ENCODE measurements at places on chromosomes 7 and 10.

DNA sequence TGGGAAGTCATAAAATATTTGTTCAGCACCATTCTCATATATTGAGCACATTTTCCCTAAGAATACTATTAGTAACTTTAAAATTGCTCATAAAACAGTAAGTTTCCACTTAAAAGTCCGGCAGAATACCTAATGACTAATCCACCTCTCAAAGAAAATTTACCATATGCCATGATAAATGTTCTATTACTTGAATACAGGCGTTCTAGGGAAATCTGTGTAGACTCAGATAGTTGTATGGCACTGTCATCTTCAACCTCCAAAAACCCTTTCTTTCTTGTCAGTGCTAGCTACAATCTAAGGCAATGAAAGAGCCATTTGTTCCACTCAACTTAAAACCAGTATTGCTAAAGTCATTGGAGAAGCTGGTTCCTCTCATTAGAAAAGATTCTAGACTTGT is 7.3 kb downstream of the GPR37 start:
- no peak for DNase-seq

DNA sequence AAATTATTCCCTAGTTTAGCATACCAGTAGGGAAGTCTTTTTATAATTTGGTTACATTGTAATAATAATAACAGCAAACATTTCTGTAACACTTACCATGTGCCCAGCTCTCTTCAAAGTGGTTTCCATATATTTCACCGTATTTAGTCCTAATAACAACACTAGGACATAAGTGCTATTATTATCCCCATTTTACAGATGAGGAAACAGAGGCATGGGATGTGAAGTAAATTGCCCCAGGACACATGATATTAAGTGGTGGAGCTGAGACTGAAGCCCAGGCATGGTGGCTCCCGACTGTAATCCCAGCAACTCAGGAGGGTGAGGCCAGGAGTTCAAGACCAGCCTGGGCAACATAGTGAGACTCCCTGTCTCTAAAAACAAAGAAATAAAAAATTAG is 5.1 kb downstream of the PHYH start:
- DNase-seq, result no peak

DNA sequence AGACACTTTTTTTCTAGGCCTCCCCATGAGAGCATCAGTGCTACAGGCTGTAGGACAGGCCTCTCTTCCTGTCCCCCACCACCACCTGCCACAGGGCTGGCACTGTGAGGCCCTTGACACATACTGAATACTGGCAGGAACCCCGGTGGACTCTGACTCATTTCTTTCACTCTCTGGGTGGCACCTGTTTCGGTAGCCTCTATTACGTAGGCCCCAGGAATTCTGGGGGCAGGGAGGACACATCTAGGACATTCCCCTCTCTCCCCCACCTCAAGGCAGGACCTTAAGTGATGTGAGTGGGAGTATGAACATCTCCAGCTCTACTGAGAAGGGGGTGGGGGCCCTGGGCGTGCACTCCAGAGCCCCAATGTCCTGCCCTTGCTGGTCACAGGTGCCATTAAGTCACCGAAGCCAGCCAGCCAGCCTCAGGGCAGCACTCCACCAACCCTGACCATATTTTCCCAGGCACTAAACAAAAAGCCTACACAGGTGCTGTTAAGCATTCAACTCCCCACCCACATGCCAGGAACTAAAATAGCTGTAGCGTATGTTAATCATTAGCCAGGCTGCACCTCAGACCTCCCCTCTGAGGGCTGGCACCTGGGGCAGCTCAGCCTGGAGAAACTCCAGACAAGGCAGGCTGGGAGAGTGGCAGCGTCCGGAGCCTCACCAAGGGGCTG is 8.9 kb downstream of the ANXA11 start:
- DNase-seq, result peak; percentile 32

- no peak for DNase-seq
Measured at GRCh38 chr7:132757783-132758182, 181.5 kb upstream of the PLXNA4 start.

GRCh38 chr10:14478604-14479003 is 147.9 kb upstream of the FRMD4A start:
- no peak for DNase-seq

- DNase-seq, result no peak
Measured at GRCh38 chr7:107638594-107638993, 22.0 kb upstream of the SLC26A4 start.

DNA sequence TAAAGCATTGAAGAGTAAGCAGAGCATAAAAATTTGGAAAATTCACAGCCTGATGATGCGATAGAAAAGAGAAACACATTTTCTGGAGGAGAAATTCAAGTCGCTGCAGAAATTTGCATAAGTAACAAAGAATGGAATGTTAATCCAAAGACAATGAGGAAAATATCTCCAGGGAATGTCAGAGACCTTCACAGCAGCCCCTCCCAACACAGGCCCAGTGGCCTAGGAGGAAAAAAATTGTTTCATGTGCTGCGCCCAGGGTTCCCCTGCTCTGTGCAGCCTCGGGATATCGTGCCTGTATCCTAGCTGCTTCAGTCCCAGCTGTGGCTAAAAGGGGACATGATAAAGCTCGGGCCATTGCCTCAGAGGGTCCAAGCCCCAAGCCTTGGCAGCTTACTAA is 206.8 kb downstream of the TPK1 start:
- no peak for DNase-seq

DNA sequence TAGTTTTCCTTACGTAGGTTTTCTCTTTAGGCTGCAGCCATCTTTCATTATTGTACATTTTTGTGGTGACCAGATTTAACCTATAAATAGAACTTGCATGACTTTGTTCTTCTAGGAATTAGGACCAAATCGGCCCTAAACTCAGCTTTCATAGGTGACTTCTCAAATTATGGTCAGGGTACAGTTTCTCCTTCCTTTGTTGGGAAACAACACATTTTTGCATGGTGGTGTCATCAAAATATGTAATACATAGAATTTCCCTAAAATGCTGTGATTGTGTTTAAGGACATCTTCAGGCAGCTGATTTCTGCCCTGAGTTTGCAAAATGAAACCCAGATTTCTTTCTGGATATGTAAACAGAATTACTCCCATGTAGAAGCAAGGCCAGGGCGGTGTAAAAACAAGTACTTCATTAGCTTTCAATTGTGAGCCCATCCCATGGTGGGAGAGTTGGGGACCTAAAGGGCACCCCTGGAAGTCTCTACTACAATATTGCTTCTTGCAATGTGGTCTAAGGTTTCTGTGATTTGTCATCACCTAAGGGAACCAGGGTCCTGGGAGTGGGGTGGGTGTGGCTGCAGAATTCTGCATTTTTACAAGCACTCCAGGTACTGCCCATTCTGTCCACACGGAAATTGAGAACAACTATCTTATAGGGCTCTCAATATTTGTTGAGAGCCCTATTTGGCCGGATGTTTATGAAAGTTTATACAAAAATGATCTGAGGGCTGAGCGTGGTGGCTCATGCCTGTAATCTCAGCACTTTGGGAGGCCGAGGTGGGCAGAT is 121.0 kb upstream of the FAM171A1 start:
- no peak for DNase-seq

DNA sequence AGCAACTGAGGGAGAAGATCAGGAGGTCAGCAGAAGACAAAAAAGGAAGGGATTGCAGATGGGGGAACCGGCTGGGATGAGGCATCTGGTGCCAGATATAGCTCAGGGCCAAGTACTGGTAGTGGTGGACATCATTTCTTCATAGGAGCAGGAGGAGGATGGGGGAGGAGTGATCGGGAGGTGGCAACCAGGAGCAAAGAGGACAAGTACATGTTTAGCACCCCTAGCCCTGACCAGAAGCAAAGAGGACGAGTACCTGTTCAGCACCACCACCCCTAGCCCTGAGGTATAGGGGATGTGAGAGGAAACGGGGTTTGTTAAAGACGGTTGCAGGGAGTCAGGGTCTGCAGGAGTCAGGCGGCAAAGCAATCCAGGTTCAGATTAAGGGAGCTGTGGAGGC is 84.5 kb upstream of the NPS start:
- DNase-seq, result no peak

DNA sequence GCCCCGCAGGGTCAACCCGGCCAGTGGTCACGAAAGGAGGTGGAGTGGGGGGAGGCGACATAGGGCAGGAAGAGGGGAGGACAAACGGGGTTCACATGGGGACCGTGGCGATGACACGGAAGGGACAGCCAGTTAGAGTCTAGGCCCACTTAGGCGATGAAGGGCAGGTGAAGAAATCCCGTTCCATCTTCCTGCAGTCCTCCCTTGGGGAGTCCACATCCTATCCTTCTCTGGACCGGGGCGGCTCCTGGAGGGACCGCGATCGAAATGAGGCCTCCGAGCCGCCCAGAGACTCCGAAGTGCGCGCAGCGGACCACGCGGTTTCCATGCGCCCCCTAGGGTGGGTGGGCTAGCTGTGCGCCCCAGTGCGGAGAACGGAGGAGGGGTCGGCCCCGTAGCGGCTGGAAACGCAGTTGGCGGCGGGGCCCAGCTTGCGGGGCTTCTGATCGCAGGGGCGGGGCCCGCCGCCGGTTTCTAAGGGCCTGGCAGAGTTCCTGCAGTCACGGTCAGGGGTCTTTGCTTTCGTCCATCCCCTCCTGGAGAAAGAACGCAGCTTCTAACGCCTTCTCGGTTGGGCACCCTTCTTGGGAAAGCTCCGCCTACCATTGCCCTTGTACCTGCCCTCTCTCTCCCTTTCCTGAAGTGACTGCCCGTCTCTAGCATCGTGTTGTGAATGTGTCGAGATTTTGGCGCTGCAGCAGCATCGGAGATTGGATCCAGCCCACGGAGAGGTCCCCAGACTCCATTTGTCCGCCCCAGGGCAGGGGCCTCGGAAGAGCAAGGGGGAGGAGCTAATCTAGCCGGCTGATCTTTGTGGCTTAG is 17.9 kb upstream of the TMEM225B start:
- no peak for DNase-seq

DNA sequence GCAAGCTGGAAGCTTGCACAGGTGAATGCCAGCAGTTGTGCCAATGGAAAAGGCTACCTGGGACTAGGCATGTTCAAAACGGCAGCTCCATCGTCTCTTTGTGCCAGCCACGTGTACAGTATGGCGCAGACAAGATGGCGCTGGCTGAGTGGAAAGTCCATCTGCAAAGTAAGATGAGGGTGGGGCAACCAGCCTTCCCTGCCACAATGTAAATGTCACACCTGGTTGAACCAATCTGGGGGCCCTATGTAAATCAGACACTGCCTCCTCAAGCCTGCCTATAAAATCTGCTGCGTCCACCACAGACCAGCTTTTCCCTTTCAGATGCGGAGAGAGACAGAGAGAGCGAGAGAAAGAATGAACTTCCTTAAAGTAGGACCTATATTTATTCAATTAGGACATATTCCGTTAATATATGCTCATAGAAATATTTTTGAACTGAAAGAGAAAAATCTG is 18.5 kb upstream of the C7orf33 start:
- DNase-seq, result no peak

GRCh38 chr7:7553386-7553785 is 13.3 kb upstream of the MIOS start:
- no peak for DNase-seq

DNA sequence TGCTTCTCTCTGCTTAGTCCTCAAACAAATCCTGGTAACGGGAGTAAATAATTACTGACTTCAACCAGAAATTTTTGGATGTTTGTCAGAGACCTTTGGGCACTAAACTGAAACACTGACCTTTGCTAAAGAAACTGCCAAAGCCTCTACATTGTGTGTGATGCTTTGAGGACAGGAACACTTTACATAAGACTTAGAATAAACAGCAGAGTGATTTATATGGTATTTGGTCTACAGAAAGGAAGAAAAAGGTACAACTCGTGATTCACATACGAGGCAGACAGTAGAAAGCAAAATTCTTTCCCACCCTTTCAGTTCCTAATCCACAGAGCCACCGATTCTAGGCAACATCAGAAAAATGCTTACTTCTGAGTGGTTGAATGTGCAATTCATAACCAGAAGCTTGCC is 59.8 kb downstream of the SLC16A12 start:
- DNase-seq, result no peak

DNA sequence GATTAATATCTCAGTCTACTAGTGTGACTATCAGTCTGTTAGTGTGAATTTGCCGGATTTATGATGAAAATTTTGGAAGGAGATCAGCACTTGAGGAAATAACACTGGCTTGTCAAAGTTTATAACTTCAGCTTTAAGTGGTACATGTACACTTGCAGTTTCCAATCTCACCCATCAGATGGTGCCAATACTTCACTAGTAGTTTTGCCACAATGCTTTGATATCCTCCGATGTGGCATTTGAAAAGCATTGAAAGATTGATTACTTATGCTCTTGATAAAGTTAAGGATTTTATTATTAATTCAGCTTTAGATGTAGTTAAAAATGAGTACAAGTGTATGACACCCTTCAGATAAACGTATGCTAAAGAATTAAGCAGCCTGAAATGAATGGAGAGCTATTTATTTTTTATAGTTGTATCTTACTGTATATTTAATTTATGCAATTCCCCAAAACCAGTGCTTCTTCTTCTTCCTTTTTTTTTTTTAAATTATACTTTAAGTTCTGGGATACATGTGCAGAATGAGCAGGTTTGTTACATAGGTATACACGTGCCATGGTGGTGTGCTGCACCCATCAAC is 98.2 kb downstream of the ANLN start:
- no peak for DNase-seq

DNA sequence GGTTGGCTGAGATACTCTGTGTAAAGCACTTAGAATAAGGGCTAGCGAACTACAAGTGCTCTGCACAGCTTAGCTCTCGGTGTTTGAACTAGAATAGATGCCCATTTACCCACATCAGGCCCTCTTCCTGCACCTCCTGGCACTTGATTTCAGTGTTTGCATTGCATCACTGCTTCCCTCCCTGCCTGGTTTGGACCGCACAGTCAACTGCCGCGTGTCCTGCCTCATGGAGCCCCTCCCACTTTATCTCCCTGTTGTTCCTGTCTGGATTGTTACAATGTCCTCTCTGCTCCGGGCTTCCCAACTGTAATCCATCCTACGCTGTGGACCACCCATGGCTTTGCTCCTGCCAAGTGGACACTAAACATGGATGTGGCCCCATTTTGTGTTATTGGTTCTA is 2.3 kb downstream of the FAM107B start:
- no peak for DNase-seq

- DNase-seq, result no peak
Measured at GRCh38 chr10:93977442-93977841, 16.3 kb upstream of the PLCE1 start.

DNA sequence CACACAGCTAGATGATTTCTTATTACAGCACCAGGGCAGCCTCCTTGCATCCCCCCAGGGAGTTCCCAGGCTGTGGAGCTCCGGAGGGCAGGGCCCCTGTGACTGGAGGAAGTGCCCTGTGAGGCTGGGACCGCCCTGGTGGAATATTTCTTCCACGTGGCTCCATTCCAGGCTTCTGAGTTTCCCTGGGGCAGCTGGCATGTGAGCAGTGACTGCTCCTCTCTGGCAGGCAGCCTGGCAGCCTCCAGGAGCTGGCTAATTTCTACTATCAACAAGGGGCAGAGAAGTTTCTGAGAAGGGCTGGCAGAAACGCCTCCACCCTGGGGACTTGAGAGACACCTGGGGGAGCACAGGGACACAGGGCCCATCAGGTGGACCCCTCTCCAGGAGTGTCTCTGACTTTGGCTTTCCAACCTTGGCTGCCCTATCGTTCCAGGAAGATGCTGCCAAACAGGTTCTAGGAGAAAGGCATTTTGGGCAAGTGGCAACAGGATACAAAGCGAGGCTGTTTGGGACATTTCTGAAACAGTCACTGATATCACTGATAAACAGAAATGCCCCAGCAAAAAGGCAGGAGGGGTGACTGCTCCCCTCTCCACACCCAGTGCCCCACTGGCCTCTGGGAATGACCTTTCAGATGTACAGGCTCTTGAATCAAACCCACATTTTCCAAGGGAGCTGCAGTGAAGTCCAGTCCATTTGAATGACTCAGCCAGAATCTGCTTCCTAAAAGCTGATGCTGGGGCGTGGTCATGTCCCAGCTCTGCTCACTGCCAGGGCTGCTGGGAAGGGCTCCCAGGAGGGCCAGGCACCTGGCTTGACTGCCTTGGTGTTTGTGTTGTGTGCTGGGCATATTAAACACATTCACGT is 16.1 kb downstream of the MYOF start:
- no peak for DNase-seq

Measured in stimulated activated CD4-positive, alpha-beta T cell treated with anti-CD3 and anti-CD28 coated beads, TNF-alpha, amount 100 ng/mL, for 1 hour (primary cell).